ENCODE measurements at places on chromosomes 11 and 22.

DNA sequence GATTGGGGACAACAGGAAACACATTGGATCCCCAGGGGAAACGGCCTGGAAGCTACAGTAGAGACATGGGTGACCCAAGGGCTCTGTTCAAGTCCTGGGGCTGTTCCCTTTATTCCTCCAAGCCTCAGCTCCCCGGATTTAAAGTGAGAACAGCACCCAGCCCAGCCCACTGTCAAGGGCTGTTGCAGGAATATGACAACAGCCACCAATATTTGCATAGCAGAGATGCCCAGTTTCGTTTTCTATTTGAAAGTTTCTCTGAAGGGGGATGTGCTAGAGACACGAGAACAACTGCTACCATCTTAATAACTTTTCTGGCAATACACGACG, 81.1 kb upstream of the WNT7B start:
- DNase-seq, result no peak

DNA sequence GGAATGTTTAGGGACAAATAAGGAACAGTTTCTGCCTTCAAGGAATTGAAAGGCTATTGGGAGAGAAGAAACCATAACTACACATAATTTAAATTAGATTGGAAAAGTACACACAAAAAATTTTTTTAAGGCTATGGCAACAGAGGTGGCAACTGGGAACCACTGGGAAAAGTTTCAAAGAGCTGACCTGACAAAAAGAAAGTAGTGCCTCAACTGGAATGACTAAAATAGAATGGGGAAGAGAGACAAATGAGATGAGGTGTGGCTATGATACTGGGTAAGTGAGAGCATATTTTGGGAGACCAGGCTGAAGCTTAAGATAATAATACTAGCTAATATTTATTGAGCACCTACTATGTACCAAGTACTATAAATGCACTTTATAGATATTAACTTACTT, 2.9 kb upstream of the AKIP1 start:
- DNase-seq, result no peak

DNA sequence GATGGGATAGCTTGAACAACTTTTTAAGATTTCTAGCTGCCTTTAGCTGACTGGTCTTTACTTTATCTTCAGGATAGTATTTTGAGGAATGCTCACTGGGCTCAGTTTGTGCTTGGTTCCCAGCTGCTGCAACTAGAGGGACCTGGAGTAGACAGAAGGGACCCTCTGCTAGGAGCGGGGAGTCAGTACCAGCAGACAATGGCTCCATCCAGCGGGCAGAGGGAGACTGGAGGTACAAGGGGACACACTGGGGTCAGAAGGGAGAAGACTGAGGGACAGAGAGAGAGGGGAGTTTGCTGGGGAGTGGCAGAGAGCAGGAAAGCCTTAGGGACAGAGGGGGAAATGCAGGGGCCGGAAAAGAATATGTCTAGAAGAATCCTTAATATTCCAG, 22.0 kb upstream of the ACER3 start:
- no peak for DNase-seq

- no peak for DNase-seq
Observed at GRCh38 chr11:110526323-110526722, 96.6 kb downstream of the FDX1 start.

GRCh38 chr22:24510637-24511625, 15.8 kb downstream of the UPB1 start:
- no peak for DNase-seq

DNA sequence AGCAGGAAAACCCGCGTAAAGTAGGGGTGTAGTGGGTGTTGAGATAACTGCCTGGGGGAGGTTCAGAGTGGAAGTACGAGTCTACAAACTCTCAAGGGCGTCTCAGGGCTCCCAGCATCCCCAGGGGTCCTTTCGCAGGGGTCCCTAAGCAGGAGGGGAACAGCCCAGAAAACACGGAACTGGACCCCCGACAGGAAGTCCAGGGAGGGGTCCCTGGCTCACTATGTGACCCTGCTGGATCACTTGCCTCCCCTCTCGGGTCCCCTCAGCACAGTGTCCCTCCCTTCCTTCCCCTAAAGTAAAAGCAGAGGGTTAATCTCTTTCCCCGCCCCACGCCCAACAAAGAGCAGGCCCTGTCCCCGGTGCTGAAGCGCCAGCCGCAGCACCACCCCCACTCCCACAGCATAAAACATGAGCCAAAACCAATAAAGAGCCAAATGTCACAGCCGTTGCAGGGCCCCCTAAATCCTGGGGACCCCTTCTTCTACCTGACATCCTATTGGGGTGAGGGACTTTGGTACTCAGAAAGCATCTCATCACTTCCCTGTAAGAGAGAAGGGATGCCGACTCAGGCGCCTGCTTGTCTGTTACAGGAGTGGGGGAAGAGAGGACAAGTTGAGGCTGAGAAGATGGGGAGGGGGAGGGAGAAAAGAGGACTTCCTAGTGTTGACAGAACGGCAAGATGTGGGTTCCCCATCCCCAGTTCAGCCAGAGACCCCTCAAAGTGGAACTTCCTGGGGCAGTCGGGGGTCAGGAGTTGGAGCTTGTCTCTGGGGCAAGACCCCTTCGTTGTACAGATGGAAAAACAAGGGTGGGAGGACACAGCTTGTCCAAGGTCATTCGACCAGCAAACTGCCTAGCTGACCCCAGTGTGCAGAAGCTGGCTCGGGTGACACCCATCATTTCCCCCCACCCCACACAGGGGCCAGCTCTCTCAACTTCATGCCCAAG, 1.4 kb upstream of the NEFH start:
- no peak for DNase-seq

GRCh38 chr22:39454385-39454871, 2.4 kb upstream of the MGAT3 start:
- no peak for DNase-seq

- DNase-seq, result no peak
Observed at GRCh38 chr11:456533-456932, 6.5 kb downstream of the PTDSS2 start.

All from stimulated activated CD4-positive, alpha-beta T cell treated with anti-CD3 and anti-CD28 coated beads, Interleukin-1b, Interleukin-23, amount 100 ng/mL, for 4 hours (primary cell).